ENCODE measurements at places on chromosomes 1 and 21.

DNA sequence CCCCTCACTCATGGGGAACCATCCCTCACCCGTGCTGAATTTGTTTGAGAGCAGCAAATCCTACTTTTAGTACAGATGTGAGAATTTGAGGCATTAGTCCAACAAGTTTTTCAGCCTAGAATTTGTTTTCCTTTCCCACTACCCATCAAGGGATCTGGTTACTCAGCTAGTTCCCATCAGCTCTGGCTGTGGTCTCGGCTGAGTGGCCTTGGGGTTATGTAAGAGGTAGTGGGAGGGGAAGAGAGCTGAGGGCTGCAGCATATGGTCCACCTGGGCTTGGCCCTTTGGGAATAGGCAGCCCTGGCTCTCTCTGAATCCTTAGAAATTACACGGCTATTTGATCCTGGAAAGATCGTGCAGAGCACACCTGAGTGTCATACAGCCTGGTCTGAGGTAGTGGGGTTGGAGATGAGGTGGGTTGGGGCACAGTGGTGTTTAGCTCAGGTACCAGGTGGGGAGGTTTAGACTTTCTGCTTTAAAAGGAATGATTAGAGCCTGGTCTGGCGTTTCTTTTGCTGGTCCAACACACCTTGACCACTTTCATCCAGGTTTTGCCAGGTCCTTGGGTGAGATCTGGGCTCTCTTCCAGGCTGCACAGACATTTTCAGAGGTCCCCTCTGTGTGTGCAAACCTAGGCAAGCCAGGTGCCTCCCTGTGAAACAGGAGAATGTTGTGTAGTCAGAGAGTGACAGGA is 4.2 kb downstream of the GSTM4 start:
- no peak for DNase-seq

DNA sequence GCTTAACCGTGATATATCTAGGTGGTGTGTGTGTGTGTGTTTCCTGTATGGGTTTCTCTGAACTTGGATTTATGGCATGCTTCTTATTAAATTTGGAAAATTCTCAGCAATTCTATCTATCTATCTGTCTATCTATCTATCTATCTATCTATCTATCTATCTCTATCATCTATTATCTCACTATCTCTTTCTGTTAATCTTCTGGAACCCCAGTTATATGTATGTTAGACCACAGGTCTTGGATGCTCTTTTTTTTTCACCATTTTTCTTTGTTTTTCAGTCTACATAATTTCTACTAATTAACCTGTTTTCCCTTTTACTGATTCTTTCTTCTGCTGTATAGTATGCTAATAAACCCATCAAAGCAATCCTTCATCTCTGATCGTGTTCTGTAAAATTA is 538.0 kb downstream of the PTPRU start:
- DNase-seq: no peak

DNA sequence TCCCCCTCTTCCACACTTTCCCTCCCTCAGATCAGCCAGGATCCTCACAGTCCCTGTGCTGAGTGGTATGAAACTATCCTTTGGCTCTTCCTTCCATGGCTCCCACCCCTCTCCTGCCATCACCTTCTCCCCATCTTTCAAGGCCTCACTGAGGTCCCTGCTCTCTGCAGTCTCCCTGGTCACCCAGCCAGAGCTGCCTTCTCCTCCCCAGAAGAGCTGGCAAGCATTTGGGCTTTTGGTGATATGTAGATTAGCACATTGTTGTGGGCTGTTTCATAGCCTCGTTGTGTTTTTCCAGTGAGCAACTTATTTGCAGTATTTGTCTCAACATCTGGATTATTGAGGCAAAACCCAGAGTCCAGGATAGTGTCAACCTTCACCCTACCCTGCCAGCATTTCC is 2.2 kb downstream of the CSF1 start:
- DNase-seq: no peak

GRCh38 chr1:12591267-12591938 is 26.6 kb downstream of the DHRS3 start:
- DNase-seq: no peak

DNA sequence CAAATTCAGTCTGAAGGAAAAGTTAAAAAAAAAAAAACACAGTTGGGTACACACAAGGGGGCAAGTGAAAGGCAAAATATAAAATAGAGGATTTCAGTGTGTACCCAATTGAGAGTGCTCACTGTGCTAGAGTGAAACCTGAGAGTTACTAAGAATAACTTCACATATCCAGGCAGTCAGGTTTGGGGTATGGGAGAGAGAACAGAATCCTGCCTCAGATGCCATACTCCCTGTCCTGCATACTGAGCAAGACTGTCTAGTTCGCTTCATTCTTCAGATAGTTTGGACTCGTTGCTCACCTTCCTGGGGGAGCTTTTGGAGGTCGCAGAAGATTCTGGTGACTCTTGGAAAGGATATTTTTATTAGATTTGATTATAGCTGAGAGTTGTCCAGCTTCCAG is 20.4 kb downstream of the CEP85 start:
- DNase-seq: no peak

GRCh38 chr1:209387969-209388329 is 195.6 kb upstream of the CAMK1G start:
- DNase-seq: no peak

DNA sequence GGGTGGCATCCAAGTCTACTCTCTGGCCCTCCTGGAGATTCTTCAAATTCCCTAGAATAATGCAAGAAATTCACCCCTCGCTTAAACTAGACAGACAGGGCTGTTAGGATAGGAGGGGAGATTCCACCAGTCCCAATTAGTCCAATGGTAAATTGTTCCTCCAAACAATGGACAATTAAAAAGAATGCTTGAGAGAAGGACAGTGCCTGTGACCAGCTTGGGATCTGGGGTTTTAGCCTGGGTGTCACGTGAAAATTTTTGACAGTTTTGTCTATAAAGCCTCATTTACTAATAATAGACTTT is 177.7 kb upstream of the RAB4A start:
- no peak for DNase-seq

- no peak for DNase-seq
Measured at GRCh38 chr1:31658721-31659120, 14.0 kb upstream of the PEF1 start.

DNA sequence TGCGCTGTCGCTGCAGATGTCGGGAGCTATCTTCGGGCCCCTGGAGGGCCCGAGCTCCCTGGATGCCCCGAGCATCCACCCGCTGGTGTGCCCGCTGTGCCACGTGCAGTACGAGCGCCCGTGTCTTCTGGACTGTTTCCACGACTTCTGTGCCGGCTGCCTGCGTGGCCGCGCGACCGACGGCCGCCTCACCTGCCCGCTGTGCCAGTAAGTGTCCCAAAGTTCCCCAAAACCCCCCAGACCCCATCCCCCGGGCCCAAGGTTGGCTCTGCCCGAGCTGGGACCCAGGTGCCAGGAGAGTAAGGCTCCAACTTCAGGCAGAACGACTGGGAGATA is 569 bp downstream of the RNF207 start:
- no peak for DNase-seq

- DNase-seq: no peak
Measured at GRCh38 chr1:115258302-115258866, 79.7 kb downstream of the NGF start.

DNA sequence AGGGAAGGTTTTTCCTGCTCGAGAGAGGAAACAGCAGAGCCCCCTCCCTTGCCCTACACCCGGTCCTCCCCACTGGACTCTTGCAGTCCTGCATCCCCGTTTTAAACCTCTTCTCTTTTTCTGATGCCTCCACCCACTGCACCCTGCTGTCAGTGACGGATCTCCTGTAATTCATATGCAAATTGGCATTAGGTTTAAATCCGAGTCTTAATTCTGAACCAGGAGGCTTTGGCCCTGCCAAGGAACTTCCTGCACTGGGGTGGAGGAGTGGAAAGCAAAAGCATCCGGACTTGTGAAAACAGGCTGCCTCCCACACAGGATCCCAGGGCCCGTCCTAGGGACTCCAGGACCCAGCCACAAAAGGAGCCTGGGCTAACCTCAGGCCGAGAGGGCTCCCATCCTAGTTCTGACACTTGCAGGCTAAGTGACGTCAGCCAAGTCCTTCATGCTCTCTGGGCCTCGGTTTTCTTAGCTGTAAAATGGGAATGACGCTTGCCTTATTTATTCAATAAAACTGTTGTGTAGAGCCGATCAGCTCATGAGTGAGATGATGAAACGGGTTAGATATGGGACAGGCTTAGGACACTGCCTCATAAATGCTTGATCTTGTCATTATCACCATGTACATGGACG is 613.3 kb downstream of the AJAP1 start:
- DNase-seq: no peak

DNA sequence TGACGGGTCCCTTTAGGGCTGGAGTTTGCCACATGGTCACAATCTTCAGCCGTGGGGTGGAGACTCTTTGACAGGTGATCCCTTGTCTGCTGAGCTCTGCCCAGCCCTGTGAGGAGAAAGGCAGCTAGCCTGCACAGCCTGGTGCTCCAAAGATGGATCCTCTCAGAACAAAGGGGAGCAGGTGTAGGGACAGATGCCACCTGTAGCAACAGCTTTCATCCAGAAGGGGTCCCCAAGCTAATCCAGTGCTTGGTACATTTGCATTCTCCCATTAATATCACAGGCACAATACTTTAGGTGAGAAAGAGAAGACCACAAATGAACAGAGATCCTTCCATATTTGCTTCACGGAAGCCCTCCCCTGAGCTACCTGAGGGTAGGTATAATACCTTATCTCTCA is 93.2 kb downstream of the CCDC185 start:
- DNase-seq: no peak

DNA sequence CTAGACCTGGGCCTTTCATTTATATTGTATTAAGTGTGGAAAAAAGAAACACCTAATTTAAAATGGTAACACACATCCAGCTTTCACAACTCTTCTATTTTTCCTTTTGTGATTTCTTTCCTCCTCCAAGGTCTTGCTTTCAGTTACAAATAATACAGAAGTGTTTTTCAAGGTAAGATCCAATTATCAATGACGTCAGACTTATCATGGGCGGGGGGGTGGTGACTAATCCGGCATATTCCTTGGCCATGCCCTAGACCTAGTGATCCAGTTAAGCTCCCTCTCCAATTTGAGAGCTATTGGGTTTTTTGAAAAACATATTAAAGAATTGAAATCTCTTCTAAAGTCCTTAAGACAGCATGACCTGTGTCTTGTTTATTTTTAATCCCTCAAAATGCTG is 669.9 kb upstream of the NR5A2 start:
- no peak for DNase-seq

- DNase-seq: no peak
Measured at GRCh38 chr1:231274119-231274825, 33.3 kb downstream of the GNPAT start.

DNA sequence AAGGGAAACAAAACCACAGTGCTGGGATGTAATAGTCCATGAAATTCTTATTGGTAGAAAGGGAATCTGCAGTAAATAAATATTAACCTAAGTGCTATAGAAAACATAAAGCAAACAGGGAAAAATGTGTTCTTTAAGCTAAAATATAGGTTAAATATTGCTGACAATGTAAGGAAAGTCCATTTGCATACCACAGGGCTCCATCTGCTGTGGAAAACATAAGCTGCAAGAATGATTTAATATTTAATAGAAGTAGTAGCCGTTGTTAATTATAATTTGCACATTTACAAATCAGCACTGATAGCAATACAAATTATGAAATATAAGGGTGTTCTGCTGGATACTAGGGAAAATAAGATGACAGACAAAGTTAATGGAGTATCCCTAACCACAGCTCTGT is 444.9 kb upstream of the PKN2 start:
- no peak for DNase-seq

DNA sequence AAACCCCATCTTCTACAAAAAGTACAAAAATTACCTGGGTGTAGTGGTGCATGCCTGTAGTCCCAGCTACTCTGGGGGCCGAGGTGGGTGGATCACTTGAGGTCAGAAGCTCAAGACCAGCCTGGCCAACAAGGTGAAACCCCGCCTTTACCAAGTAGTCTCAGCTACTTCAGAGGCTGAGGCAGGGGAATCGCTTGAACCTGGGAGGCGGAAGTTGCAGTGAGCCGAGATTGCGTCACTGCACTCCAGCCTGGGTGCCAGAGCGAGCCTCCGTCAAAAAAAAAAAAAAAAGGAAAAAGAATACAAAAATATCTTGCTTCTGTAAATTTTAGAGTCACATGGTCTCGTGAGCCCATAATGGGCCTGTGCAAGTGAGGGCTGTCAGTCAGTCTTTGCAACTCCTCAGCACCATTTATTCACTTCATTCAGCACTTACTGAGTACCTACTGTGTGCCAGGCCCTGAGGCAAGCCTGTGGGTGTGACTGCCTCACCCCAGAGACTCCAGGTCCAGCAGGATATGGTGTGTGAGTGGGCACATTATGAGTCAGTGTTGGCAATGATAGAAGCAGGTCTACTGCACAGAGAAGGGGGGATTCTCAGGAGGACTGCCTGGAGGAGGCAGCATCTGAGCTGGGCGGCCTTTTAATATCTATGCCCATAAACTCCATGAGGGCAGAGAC is 46.8 kb upstream of the TARDBP start:
- DNase-seq: no peak

GRCh38 chr1:74681449-74681848 is 7.9 kb upstream of the ERICH3 start:
- no peak for DNase-seq

DNA sequence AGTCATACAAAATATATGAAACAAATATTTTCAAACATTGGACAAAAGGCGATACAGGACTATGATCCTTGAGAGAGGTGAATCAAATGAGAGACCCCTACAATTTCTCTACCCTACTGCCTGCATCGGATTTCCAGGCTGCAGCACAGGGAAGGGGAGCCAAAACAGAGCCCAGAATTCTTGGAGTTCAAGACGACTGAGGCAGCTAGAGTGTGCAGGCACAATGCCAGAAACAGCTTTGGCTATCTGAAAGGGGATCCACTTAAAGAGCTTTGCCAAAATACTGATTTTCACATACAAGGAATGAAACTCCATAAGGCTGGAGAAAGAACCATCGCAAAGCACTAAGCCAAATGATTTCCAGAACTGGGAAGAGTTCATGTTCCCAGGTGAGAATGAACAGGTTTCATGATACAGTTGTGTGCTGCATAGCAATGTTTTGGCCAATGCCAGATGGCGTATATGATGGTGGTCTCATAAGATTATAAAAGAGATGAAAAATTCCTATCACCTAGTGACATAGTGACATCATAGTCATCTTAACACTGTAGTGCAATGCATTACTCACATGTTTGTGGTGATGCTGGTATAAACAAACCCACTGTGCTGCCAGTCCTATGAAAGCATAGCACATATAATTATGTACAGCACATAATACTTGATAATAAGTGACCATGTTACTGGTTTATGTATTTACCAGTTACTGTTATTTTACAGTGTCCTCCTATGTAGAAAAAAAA is 77.5 kb downstream of the KCND3 start:
- no peak for DNase-seq

DNA sequence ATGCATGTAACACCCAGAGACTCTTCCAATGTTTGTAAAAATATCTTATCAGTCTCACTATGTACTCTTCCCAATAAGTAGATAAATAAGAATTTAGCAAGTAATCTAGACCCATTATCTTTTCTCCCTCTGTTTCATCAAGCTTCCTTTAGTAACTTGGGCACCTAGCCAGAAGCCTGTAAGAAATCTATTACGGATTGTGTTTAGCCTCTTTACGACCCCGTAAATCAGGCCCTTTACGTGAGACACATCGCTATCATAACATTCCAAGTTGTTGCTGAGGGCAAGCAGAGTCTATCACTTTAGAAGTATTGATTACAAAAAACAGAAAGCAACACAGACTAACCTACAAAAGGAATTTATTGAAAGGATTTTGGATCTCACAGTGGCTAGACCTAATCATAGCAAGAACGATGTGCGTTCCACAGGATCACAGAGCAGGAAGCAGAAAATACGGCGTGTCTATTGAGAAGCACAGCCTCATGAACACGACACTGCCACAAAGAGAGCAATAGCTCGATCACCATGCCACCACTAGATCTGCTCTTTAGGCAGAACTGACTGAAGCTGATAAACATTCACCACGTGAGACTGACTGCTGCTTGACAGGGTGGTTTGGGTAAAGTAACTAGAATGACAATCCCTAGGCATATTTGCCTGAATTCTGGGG is 922.1 kb downstream of the AMY1C start:
- DNase-seq: no peak

All from CD4-positive, alpha-beta T cell treated with Interleukin-17A for 4 hours (primary cell).